ENCODE measurements at places on chromosomes 5 and 9.

DNA sequence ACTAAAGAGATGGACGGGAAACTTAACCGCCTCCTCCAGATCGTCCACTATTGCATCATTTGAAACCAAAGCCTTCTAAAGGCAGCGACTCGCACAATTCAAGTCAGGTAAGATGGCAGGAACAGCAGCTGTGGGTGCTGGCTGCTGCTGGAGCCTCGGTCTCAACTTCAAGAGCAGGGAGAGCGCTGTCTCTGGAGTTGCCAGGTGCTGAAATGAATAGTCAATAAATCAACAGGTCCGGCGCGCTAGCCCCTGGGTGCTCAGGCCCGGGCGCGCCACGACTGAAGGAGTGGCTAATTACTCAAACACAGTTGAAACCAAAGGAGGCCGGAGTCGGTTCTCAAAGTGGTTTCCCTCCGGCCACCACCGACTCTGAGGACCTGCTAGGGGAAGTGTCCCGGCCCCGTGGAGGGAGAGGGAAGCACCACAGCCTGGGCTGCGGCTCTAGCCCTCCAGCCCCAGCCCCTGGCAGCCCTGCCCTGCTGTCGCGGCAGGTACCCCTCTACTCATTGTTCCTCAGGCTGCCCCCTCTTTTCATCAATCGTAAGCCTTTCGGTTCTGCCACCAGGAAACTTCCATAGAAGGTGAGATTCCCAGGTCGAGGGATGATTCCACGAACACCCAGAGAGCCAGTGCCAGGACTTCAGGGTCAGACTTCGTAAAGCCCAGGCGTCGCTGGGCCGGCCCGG lies 804 bp downstream of the TTC39B start:
- peak; percentile 53 for DNase-seq

DNA sequence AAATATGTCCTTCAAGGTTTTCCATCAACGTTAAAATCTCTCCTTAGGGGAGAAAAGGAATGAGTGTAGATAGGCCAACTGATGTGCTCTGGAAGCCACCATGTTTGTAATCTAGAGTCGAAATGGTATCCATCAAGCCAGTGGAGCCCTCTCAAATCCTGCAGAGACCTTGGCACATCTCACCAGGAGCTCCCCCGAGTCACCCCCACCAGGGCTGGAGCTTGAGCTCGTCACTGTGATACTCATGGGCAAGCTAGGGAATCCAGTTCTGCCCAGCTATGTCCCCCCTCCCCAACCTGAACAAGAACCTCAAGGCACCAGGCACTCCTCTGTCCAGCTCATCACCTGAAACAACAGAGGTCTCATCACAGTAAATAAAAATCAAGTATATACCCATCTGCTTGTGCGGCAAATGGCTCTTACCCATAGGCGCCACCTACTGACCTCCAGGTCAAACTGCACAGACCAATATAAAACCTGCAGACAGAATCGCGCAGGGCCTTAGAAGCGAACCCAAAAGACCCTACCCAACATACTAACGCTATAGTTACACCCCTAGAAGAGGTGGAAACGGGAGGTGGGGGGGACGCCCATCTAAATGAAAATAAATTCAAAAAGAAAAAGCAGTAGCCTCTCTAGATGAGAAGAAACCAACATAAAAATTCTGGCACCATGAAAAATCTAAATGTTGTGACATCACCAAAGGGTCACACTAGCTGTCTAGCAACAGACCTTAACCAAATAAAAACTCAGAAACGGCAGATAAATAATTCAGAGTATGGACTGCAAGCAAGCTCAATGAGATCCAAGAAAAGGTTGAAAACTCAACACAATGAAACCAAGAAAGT lies 75.0 kb downstream of the TTC39B start:
- peak; percentile 39 for DNase-seq

- DNase-seq: peak; percentile 84
Measured at GRCh38 chr5:39169081-39169480, 50.3 kb downstream of the FYB1 start.

- no peak for DNase-seq
Measured at GRCh38 chr9:16753256-16753655, 117.2 kb downstream of the BNC2 start.

- DNase-seq: no peak
Measured at GRCh38 chr5:135345956-135346731, 52.9 kb downstream of the MACROH2A1 start.

DNA sequence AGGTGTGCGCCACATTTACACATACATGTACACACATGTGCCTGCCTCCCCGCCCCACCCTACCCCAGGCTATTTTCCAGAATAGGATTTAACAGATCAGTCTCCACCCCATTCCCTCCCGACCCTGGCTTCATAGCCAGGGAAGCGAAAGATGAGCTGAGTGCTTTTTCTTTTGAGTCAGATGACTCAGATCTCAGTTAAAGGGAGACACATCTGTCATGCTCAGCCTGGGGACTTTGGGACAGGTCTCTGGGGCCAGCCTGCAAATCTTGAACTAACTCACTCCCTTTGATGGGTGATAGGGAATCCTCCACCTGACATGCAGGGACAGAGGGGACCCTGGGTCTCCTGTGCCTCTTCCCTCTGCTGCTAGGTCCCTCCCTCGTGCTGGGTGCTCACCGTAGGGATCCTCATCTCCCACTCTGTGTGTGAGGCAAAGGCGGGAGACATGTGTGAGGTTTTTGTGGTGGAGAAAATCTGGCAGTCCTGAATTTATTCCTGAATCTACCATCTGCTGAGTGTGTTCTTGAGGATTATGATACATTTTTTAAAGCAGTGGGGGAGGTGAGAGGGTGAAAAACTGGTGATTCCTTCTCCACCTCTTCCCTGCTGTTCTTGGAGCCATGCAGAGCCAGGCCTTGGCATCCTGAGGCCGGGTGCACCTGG lies 37.7 kb downstream of the NEUROG1 start:
- DNase-seq: no peak

DNA sequence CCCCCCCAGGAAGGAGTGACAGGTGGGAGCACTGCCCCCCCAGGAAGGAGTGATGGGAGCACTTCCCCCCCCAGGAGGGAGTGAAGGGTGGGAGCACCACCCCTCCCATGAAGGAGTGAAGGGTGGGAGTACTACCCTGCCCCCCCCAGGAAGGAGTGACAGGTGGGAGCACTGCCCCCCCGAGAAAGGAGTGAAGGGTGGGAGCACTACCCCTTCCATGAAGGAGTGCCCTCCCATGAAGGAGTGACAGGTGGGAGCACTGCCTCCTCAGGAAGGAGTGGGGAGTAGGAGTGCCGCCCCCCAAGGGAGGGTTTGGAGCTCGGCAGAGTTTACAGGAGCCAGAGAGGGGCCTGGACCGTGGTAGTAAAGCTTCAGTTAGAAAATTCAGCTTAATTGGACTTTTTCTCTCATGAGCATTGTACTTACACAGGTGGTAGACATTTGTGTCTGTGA lies 100.7 kb downstream of the CACNA1B start:
- DNase-seq: no peak

DNA sequence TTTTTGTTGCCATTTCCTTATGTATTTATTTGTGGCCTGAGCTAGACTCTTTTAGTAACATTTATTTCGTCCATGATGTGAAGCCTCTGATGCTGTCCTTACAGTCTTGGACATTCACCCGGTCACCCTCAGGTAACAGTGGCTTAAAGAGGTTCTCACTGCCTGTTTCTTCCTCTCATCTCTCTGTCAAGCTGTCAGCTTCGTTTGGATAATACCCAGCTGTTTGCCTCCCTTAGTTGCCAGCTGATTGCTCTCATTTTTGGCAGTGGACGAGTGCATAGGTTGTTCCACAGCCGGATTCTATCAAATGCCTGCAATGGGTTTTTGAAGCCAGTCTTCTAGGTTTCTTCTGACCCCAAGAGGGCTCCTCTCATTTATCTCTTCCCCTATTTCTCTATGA lies 427.7 kb downstream of the MED10 start:
- DNase-seq: no peak

GRCh38 chr5:160369990-160370712 lies at the start of gene C1QTNF2:
TSS of gene C1QTNF2 (minus strand) at chr5:160370626. CDS start at chr5:160355011, 15,615 bp downstream.
- DNase-seq: peak; percentile 78

DNA sequence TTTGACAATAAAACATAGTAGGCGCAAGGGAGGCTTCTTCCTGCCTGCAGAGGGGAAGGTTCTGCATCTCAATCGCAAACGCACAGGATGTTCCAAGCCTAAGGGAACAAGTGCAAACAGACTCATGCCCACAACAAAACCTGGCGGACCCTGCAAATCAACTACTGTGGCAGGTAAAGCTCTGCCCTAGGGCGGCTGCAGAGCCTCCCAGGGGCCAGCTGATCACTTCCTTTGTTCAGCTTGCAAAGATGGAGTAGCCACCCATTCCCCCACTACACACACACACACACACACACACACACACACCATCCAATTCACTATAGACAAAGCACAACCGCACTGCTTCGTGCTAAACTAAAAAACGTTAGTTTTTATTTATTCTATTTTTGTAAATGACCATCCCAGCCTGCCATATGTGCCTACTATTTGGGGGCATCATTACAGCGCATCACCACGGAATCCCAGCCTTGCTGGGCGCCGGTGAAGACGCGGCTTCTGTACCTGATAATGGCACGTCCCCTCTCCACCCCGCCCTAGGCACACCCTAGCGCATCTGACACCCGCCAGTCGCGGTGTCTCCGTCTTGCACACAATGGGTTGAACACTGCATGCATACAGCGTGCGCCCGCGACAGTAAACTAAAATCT lies 57.6 kb downstream of the DPYSL3 start:
- no peak for DNase-seq

GRCh38 chr9:14346811-14347405 lies 33.0 kb upstream of the NFIB start:
- no peak for DNase-seq

GRCh38 chr5:124912638-124913328 lies 166.3 kb upstream of the ZNF608 start:
- DNase-seq: no peak

- DNase-seq: peak; percentile 25
Measured at GRCh38 chr5:177189416-177189815, 55.8 kb downstream of the NSD1 start.
